ENCODE measurements at places on chromosomes 11 and 22.

- DNase-seq: no peak
These were observed 82.2 kb upstream of the GRK3 start for GRCh38 chr22:25482091-25482760.

- no peak for DNase-seq
These were observed 11.7 kb upstream of the TMEM191C start for GRCh38 chr22:21455334-21456089.

- DNase-seq: no peak
These were observed 103.4 kb downstream of the PHF21B start for GRCh38 chr22:44906248-44906936.

DNA sequence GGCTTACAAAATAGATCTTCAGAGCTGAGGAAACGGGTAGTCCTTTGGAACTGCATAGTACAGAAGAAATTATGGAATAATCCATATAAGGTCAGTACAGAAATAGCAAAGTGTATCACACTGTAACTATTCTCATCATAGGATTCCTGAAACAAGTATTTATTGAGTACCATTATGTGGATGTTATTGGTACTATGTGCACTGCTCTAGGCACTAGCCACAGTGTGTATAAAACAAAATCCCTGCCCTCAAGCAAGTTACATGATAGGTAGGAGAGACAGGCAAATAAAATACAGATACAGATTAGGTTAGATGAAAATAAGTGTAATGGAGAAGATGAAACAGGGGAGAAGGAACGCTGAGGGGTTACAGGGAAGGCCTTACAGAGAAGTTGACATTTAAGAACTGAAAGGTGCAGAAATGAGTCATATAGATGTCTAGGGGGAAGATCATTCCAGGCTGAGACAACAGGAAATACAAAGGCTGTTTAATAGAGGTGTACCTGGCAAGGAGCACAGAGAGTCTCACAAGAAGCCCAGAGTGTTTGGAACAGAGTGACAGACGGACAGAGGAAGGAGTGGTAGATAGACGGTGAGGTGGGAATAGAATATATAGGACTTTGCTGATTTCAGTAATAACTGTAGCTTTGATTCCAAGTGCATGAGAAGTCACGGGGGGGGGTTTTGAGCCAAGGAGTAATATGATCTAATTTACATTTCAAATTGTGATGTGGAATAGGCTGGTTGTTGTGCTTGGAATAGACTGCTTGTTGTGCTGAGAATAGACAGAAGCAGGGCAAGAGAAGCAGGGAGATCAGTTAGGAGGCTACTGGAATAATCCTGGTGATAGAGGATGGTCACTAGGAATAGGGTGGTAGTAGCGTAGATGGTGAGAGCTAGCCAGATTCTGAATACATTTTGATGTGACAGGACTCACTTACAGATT lies 13.7 kb downstream of the RNF141 start:
- no peak for DNase-seq

DNA sequence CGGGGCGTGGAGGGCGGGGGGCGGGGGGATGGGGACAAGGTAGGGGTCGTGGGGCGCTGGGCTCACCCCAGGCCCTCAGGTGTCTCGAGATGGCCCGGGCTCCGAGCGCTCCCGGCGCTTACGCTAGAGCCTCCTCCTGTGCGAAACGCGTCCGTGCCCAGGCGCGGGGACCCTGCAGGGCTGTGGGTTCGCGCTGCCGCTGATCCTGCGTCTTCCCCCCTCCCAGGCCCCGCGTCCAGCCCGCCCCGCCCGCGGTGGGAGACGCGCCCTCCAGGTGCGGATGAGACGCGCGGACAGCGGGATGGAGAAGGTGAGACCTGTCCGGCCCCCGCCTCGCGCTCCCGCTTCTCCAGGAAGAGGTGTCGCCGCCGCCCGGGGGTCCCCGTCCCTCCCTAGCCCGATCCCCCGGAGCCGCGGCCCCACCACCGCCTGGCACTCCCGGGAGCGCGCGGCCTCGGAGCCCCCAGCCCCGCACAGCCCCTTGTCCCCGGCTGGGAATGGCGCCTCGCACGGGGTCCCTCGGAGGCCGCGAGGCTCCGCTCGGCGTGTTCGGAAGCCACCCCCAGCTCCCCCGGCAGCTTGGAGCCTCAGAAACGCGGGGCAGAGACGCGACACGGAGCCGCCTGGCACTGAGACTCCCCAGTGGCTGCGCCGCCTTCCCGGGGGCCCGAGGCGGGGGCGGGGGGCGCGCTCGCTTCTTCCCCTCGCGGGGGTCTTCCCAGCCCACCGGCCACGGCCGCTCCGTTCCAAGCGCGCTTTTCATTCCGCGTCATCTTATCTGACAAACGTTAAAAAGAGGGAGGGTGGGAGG lies 27.6 kb upstream of the TOLLIP start:
- peak; percentile 91 for DNase-seq

DNA sequence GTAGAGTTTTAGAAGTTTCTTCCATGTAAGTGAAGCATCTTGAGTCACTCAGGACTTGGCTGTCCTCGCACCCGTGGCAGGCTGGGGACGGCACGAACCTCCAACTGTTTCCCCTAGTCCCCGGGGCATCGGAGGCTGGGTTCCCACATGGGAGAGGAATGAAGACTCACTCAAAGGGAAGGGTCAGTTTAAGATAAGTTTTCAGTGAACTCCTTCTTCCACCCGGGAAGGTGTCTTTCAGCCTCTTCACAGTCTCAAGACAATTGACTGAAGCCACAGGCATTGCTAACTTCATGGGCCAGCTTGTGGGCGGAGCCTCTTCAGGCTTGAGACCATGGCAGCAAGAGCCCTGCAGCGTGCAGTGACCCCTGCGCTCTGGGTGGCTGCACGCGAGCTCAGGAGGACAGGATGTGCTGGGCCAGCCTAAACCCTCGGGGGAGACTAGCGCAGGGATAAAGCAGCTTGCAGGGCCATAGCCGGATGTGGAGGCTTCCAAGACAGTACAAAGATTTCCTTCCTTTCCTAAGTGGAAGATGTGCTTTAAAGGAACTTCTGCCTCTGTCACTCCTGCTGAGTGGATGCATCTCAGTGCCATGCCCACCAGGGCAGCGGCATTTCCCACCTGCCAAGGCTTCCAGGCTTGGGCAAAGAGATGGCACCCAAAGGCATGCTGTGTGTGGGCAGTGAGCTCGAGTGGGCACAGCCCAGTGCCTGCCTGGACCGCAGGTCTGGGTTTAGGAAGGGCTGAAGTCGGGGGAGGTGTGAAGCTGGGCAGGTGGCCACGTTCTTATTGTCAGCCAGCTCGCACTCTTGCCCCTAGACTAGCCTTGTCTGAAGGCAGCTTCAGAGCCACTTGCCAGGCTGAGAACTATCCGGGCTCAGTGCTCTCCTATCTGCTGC lies 32.9 kb downstream of the PPIL2 start:
- DNase-seq: no peak

DNA sequence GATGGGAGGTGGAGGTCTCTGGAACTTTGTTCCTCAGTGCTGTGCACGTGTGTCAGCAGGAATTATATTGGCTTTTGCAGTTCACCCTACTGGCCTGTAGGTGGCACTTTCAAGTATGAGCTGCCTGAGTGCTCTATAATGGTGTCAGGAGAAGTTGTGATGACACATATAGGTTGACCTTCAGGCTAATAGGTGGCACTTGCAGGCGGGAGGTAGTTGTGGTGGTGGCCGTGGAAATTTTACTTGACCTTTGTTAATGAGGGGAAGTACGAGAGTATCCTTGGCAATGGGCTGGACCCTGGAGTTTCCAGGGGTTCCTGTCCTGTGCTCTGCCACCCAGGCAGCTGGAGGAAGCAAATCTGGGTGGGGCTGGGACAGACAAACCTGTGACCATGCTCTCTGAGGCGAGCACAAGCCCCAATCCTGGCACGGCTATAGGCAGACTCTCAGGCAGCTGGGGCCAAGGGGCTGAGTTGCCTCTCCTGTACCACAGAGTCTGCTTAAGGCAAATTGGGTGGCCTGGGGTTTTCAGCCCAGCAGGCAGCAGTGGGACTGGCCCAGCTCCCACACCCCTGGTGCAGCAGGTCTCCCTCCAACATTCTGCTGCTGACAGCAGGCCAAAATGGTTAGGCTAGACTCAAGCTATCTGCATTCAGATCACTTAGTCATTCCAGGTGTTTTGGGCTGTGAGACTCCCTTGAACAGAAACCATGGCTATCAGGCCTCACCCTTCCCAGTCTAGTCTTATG lies 147.5 kb upstream of the CTSC start:
- DNase-seq: no peak

DNA sequence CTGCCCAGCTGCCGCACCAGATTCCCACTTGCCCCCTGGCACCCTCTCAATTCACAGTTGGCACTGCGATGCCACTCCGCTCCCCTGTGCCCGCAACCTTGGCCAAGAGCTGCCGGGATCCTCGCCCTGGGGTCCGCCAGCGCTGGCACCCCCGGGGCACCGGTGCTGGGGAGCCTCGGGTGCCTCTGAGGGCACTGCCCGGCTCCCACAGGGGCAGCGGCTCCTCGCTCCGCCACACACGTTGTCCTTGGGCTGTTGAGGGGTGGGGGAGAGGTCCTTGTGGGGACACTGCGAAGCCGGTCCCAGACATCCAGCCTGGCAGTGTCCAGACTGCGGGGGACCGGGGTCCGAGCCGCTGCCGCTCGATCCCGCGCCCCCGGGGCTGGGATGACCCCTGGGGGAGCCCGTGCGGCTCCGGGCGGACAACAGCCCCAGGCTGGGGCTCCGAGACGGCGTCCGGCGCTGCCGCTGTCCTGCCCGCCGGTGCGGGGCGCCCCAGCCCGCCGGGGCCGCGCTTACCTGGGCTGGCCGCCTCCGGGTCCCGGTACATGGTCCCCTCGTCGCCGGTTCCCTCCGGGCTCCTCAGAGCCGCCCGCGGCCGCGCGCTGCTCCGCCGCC lies 496 bp downstream of the SYT7 start:
- no peak for DNase-seq

DNA sequence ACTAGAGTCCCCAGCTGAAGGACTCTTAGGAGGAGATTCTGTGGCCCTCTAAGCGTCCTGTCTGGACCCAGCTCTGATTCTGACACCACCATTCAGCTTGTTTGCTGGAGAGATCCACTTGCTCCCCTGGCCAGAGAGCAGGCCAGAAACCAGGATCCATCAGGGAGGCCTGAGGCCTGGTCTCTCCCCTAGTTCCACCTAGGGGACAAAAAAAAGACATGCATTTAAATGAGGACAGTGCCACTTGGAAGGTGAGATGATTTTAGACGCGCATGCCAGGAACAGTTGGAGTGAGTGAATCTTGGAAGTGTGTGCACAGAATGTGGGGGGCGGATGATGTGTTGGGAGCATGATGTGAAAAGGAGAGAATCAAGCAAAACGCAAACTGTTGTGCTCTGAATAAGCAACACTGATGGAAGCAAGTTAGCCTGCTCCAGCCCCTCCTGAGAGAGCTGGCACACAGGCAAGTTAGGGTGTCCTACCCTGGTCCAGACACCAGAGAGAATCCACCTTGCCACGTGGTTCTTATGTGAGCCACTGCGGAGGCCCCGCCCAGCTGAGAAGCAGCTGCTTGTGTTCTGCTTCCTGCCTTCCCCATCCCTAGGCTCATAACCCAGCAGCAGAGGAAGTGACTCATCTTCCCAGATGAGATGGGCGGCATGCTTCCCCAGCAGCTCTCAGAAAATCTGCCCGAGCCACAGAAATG lies 8.0 kb upstream of the SLCO2B1 start:
- peak; percentile 54 for DNase-seq

GRCh38 chr11:5065027-5065426 lies 4.3 kb upstream of the OR52E1 start:
- DNase-seq: no peak

- DNase-seq: no peak
These were observed 59.1 kb downstream of the IRAG1 start for GRCh38 chr11:10634407-10634806.

DNA sequence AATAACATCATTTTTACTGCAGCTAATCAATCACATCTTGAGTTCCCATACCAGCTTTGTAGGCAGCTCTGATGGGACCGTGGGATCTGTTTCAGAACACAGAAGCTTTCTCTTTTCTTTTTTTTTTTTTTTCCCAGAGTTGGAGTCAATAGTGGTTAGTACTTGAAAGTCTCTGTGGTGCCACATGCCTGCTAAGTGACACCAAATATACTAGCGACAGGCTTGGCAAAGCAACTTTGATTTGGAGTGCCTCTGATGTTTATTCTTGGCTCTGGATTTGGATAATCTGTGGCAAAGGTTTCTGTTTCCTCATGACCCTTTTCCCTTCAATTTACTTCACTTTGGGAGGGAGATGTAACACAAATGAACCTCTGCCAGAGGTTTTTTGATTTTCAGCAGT lies 681.4 kb upstream of the TENM4 start:
- DNase-seq: no peak

- no peak for DNase-seq
These were observed 299.5 kb upstream of the B3GAT1 start for GRCh38 chr11:134711588-134711987.

DNA sequence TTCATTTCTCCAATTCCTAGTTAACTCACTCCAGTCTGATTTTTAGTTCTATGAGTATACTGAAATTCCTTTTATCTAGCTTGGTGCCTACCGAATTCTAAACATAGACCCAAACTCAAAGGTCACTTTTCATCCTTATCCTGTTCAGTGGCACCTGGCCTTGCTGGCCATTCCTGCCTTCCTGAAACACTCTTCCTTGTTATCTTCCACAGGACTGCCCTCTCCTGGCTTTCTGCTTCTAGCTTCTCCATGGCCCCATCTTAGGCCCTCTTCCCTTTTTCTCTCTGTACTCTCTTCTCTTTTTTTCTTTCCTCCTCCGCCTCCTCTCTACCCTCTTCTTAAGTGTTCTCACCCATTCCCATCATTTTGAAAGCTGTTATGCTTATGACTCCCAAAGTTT lies 87.3 kb downstream of the WNT11 start:
- DNase-seq: no peak

GRCh38 chr11:79312617-79313529 lies 128.0 kb downstream of the TENM4 start:
- DNase-seq: peak; percentile 72

- peak; percentile 41 for DNase-seq
These were observed 15.2 kb downstream of the PHLDB1 start for GRCh38 chr11:118622376-118623268.

- DNase-seq: no peak
These were observed 12.8 kb upstream of the CLPB start for GRCh38 chr11:72446929-72447769.

DNA sequence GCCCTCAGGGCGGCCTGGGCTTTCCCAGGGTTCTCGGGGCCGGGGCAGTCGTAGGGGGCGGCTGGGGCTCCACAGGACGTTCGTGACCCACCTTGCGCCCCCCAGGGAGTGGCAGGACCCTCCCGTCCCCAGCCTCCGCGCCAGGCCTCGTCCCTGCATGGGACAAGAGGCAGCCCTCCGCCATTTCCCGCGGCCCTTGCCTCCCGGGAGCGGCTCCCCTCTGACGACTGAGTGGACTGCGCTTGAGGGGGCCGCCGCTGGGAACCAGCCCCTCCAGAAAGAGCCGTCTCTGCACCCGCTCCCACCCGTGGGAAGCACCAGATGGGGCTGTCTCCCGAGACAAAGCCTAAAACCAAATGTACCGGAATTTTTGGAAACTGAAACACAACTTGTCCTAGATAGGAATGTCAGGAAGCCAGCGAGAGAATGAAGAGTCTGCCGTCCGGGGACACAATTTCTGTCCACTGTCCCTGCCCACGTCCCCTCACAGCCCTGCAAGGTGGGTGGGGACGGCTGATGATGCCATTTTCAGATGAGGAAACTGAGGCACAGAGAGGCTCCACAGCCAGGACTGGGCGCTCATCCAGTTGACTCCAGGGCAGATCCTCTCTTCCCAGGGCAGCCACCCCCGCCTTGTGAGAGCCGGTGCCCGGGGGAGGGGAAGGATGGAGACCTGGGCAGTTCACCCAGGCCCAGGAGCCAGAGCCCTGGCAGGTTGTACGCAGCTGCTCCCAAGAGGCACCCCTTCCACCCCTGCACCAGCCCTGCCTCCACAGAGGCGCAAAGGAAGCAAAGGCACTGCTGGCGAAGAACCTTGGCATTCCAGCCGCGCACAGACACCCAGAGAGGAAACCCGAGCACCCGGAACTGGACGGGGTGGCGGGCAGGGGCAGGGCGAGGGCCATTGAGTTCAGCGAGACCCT lies 18.1 kb upstream of the PICK1 start:
- no peak for DNase-seq
